Mesothelial cell of epicardium (in vitro differentiated cells): ENCODE measurements at places on chromosomes 2 and 18. TPM values are rescaled to one million over a fixed set of nuclear protein-coding genes. Genes with fewer than 3 reads are reported as not detected.

DNA sequence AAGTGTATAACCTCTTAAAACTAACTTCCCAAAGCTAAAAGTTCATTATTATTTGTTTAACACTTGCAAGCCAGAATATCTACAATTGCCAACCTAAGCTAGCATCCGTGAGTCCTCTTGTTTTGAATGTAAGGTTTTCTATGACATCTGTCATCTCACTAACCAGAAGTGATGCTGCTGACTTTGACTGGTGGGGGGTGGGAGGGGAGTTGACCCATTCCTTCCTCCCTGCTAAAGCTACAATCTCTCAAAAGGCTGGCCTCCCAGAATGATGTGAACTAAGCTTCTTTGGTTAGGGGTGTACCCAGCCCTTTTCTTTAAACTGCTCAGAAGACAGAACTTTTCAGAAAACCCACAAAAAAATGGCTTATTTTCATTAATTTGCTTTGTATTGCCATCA is 280.6 kb downstream of the ZEB2 start:
- H3K27me3 ChIP-seq: no peaks in the 10 kb centered on the region
- peaks cover 48% of the 10 kb centered on the region for H3K4me1 ChIP-seq
- no peaks in the 10 kb centered on the region for H3K36me3 ChIP-seq
- no peak overlapping the region for H3K27ac ChIP-seq

- H3K4me1 ChIP-seq: peaks cover 3% of the 10 kb centered on the region
- no peaks in the 10 kb centered on the region for H3K27me3 ChIP-seq
- no peak for DNase-seq
- H3K27ac ChIP-seq: no peak overlapping the region
- no peak overlapping the region for H3K4me3 ChIP-seq
Observed at GRCh38 chr2:225742487-225742886, 343.0 kb downstream of the NYAP2 start.

GRCh38 chr18:75455249-75456198 is 28.0 kb upstream of the SMIM21 start:
- peak overlapping the region; percentile 64 for H3K4me3 ChIP-seq
- DNase-seq: peak; percentile 63
- H3K27ac ChIP-seq: peak overlapping the region; percentile 99
- H3K36me3 ChIP-seq: peaks cover 25% of the 10 kb centered on the region

GRCh38 chr18:6406910-6407470 is 7.7 kb downstream of the L3MBTL4 start:
- H3K4me3 ChIP-seq: no peak overlapping the region
- H3K36me3 ChIP-seq: no peaks in the 10 kb centered on the region
- no peak for DNase-seq

DNA sequence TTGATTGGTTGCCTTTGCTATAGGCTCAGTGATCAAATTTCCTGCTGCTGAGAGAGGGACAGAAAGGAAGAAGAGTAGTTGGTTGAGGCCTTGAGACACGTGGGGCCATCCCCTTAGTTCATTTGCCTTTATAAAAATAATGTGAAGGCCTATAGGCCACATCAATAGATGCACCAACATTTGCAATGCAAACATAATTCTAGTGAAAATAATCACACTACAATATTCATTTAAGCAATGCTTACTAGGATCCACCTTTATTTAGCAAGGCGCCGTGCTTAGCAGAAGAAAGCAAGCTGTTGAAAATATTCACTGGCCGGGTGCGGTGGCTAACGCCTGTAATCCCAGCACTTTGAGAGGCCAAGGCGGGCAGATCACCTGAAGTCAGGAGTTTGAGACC is 105.3 kb upstream of the CXCR4 start:
- no peak overlapping the region for H3K27ac ChIP-seq
- no peak overlapping the region for H3K4me3 ChIP-seq
- DNase-seq: no peak
- peaks cover 8% of the 10 kb centered on the region for H3K27me3 ChIP-seq
- H3K4me1 ChIP-seq: no peaks in the 10 kb centered on the region

DNA sequence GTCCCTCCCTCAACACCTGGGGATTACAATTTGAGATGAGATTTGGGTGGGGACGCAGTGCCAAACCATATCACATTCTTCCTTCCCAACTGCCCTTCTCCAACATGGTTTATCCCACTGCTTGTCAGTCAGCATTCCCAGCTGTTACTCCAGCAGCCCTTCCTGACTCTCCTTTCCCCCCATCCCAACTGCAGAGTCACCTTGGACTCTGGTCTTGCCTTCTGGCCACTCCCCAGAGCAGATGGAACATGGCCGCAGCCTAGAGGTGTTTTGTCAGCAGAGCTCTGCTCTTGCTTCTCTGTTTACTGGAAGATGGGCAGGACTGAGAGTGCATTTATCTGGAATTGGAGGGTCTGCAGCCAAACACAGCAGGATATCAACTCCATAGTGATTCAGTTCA is 51.2 kb upstream of the MEX3C start:
- no peak for DNase-seq
- no peak overlapping the region for H3K4me3 ChIP-seq
- H3K27me3 ChIP-seq: no peaks in the 10 kb centered on the region
- no peaks in the 10 kb centered on the region for H3K4me1 ChIP-seq

GRCh38 chr18:13225261-13225660 is 6.7 kb downstream of the LDLRAD4 start:
- H3K36me3 ChIP-seq: peaks cover 2% of the 10 kb centered on the region
- H3K27me3 ChIP-seq: peaks cover 2% of the 10 kb centered on the region
- H3K4me3 ChIP-seq: no peak overlapping the region
- DNase-seq: no peak
- H3K27ac ChIP-seq: no peak overlapping the region

DNA sequence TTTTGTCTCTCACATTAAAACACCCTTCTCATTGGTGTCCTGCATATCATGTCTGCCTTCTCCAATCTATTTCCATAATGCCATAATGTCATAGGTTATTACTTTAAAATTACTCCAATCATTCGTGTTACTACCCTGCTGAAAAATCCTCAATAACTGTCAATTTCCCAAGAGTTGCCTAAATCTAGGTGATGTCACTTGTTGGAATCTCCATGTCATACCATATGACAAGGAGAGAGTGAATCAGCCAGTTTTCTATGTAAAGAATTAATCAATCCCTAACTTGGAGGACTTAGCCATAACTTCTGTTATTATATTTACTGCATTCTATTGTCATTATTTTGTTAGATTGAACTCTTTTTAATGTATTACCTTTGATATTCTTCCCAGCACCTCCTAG is 62.5 kb downstream of the PHLPP1 start:
- peaks cover 3% of the 10 kb centered on the region for H3K36me3 ChIP-seq
- no peak overlapping the region for H3K27ac ChIP-seq
- H3K4me3 ChIP-seq: no peak overlapping the region
- DNase-seq: no peak

DNA sequence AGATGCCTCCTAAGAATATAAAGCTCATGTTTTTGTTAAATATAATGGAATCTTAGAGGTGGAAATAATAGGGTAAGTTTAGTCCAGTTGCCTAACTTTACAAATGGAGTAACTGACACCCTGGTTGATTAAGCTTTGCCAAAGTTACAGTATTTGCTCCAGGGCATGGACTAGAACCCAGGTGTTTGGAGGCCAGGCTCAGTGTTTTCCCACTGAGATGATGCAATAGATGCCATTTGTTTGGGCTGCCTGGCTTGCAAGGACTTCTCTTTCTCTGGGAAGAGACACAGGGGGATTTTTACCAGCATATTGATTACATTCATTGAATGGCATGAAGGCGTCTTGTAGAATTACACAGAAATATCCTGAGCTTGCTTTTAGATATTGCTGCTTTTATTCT is 397.8 kb downstream of the SLC4A3 start:
- H3K4me3 ChIP-seq: no peak overlapping the region
- no peaks in the 10 kb centered on the region for H3K4me1 ChIP-seq
- H3K27ac ChIP-seq: no peak overlapping the region
- no peak for DNase-seq
- H3K27me3 ChIP-seq: no peaks in the 10 kb centered on the region
- no peaks in the 10 kb centered on the region for H3K36me3 ChIP-seq

DNA sequence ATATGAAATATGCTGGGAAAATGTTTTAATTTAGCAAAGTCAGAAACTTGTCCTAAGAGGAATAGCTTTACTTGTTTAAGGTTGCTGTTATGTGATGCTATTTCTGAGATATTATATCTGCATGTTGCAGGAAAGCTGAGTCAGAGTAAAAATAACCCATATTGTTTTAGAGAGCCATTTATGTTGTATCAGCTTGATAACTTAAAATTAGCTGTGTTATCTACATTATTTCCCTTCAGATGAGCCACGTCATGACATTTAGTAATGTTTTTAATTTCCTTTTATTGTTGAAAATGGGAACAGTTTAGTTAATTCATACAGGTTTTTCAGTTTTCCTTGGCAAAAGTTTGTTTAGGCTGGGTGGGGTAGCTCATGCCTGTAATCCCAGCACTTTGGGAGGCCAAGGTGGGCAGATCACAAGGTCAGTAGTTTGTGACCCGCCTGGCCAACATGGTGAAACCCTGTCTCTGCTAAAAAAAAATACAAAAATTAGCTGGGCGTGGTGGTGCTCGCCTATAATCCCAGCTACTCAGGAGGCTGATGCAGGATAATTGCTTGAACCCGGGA is 55.8 kb downstream of the TTC27 start:
- peaks cover 13% of the 10 kb centered on the region for H3K36me3 ChIP-seq
- H3K27me3 ChIP-seq: no peaks in the 10 kb centered on the region
- H3K4me1 ChIP-seq: no peaks in the 10 kb centered on the region
- H3K4me3 ChIP-seq: no peak overlapping the region

- H3K27ac ChIP-seq: no peak overlapping the region
- H3K27me3 ChIP-seq: no peaks in the 10 kb centered on the region
Observed at GRCh38 chr2:197130318-197130717, 180.3 kb downstream of the ANKRD44 start.

- no peaks in the 10 kb centered on the region for H3K36me3 ChIP-seq
- DNase-seq: no peak
- H3K27me3 ChIP-seq: peaks cover 65% of the 10 kb centered on the region
- H3K4me3 ChIP-seq: no peak overlapping the region
Observed at GRCh38 chr2:122236152-122236874, 480.9 kb downstream of the TSN start.

- peaks cover 36% of the 10 kb centered on the region for H3K4me1 ChIP-seq
- H3K27ac ChIP-seq: peak overlapping the region; percentile 98
Observed at GRCh38 chr2:47903781-47904490, 2.4 kb downstream of the FBXO11 start.

DNA sequence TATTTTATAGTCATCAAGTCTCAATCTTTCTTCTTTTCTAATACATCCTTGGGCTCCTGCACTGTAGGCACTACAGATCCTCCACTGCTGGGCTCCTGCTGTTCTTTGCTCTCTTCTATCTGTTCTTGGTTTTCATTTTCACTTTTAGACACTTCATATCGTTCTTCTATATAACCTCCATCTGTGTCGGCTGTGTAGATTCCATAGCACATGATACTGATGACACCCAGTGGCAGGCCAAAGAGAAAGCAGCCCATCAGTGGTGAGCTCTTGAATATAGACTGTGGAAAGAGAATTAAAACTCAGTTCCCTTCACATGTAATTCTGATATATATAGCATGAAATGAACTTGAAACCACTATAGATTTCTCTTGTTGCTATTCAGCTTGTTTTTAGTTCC is 38.0 kb downstream of the TMX3 start:
- H3K36me3 ChIP-seq: peaks cover 24% of the 10 kb centered on the region
- no peaks in the 10 kb centered on the region for H3K27me3 ChIP-seq
- DNase-seq: no peak
- no peaks in the 10 kb centered on the region for H3K4me1 ChIP-seq

DNA sequence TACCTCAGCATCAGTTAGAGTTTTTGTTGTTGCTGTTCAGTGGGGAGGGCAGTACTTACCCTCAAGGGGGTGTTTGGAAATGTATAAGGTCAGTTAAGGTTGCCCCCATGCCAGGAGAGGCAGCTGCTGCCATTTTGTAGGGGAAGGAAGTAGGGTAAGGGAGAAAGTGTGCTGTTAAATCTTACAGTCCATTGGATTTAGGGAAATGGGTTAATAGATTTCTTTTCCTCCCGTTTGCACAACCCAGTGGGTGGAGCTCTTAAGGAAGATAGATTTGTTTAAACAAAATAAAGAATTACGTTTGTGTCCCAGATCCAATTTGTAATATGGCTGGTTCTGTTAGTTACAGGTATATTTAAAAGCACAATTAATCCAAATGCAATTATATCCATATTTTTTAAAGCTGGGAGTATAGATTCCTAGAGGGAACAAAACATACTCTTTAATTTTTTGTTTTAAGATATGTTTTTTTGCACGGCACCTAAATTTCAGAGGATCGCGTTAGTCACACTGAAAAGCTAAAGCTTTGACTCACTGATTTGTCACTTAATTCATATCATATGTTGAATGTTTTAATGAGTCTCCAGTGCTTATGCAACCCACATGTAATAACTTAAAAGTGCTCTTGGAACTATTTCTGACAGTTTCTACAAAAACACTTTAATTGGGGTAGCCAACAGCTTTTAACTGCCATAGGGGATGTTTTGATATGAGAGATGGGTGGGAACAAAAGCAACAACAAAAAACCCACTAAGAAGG is 9.0 kb upstream of the CWC22 start:
- no peak overlapping the region for H3K4me3 ChIP-seq
- no peak for DNase-seq
- peaks cover 4% of the 10 kb centered on the region for H3K27me3 ChIP-seq
- no peaks in the 10 kb centered on the region for H3K36me3 ChIP-seq

- H3K27me3 ChIP-seq: no peaks in the 10 kb centered on the region
- no peaks in the 10 kb centered on the region for H3K36me3 ChIP-seq
- H3K27ac ChIP-seq: no peak overlapping the region
- DNase-seq: no peak
Observed at GRCh38 chr2:219578811-219579613, 6.9 kb downstream of the INHA start.

DNA sequence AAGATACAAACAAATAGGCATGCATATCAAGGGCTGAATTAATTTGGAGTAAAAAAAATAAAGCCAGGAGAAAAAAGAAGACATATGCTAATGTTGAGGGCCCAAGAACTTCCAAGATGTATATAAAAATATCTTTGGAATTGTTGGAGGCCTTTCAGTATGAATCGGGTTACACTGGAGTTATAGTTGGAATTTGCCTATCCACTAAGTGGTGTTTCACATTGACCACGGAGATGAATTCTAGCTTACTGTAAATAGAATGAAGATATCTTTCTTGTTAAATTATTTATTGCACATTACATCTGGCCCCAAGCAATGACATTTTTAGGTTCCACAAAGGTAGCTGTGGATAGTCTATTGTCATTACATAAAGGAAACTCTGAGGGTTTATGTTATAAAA is 38.5 kb upstream of the TRIB2 start:
- peaks cover 8% of the 10 kb centered on the region for H3K27me3 ChIP-seq
- H3K4me3 ChIP-seq: no peak overlapping the region
- peaks cover 1% of the 10 kb centered on the region for H3K4me1 ChIP-seq
- H3K27ac ChIP-seq: no peak overlapping the region
- no peak for DNase-seq

GRCh38 chr18:61984349-61984748 is 91.5 kb upstream of the RNF152 start:
- peaks cover 6% of the 10 kb centered on the region for H3K4me1 ChIP-seq
- H3K36me3 ChIP-seq: no peaks in the 10 kb centered on the region
- no peak for DNase-seq
- no peak overlapping the region for H3K4me3 ChIP-seq

- H3K27ac ChIP-seq: peak overlapping the region; percentile 90
- peaks cover 35% of the 10 kb centered on the region for H3K4me1 ChIP-seq
- no peak overlapping the region for H3K4me3 ChIP-seq
- no peaks in the 10 kb centered on the region for H3K36me3 ChIP-seq
Observed at GRCh38 chr18:5582076-5582475, 38.3 kb upstream of the EPB41L3 start.

NPAS2 gene
- 3.6 to 5.4 TPM (median 5.2 TPM) in 3 replicates for total RNA-seq

C2orf15 gene
- 7.2 to 8.7 TPM (median 7.8 TPM) in 3 replicates for total RNA-seq

TRABD2A gene
- 0.45 to 0.55 TPM (median 0.45 TPM) in 3 replicates for total RNA-seq

LHCGR gene
- 0.13 TPM in 1 of 3 replicates, not detected in the others for total RNA-seq

C1QL2 gene
- not detected in 3 replicates for total RNA-seq

HRH4 gene
- total RNA-seq: 0.07 TPM in 1 of 3 replicates, not detected in the others

TMEM178A gene
- 11.9 to 14.9 TPM (median 13.1 TPM) in 3 replicates for total RNA-seq

IL1R2 gene
- total RNA-seq: not detected in 3 replicates

GNLY gene
- 0.43 TPM in 1 of 3 replicates, not detected in the others for total RNA-seq
